Epithelial cell of esophagus (primary cell): ENCODE measurements at places on chromosomes 12 and 14.

DNA sequence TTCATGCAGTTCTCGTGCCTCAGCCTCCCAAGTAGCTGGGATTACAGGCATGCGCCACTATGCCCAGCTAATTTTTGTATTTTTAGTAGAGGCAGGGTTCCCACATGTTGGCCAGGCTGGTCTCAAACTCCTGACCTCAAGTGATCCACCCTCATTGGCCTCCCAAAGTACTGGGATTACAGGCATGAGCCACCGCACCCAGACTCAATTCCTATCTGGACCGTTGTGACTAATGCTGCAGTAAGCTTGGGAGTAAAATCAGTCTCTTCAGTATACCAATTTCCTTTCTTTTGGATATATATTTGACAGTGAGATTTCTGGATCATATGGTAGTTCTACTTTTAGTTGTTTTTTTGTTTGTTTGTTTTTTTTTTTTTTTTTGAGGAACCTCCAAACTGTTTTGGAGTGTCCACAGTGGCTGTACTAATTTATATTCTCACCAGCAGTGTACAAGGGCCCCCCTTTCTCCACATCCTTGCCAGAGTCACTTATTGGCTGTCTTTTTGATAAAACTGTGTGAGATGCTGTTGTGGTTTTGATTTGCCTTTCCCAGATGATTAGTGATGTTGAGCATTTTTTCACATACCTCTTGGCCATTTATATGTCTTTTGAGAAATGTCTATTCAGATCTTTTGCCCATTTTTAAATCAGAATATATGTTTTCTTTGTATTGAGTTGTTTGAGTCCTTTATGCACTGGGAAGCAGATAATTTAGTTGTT is 37.3 kb upstream of the EVL start:
- DNase-seq: no peak

GRCh38 chr12:16581416-16581815 is 24.5 kb downstream of the LMO3 start:
- no peak for DNase-seq

DNA sequence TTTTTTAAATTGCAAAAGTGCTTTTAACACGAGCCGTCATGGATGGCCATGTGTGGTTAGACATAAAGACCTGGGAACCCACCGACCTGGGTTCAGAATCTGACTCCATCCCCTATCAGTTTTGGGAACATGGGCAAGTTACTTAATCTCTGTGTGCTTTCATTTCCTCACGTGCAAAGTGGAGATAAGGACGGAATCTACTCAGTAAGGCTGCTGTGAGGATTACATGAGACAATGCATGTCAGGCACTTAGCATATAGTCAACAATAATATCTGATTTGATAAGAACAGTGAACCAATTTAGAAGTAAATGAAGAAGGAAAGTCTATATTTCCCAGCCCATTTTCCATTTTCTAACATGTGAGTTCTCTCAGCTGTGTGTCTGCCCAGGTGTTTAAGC is 235.4 kb downstream of the SUDS3 start:
- DNase-seq: no peak

DNA sequence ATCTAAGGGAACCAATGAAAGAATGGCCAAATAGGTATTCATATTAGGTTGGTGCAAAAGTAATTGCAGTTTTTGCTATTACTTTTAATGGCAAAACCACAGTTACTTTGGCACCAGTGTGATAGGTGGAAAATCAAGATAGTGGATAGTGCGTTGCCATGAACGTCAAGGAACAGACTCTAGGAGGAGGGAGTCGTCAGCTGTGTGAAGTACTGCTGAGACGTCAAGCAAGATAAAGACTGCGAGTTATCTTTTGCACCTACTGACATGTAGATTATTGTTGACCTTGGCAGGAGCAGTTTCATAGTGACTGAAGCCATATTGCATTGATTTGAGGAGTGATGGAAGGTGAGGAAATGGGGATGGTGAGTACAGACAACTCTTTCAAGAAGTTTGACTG is 8.3 kb downstream of the YLPM1 start:
- DNase-seq: no peak

- peak; percentile 8 for DNase-seq
Observed at GRCh38 chr12:94289461-94290312, 141.3 kb downstream of the PLXNC1 start.

- no peak for DNase-seq
Observed at GRCh38 chr14:87712396-87713090, 280.4 kb downstream of the GALC start.

- no peak for DNase-seq
Observed at GRCh38 chr14:33307691-33308251, 369.1 kb downstream of the NPAS3 start.

DNA sequence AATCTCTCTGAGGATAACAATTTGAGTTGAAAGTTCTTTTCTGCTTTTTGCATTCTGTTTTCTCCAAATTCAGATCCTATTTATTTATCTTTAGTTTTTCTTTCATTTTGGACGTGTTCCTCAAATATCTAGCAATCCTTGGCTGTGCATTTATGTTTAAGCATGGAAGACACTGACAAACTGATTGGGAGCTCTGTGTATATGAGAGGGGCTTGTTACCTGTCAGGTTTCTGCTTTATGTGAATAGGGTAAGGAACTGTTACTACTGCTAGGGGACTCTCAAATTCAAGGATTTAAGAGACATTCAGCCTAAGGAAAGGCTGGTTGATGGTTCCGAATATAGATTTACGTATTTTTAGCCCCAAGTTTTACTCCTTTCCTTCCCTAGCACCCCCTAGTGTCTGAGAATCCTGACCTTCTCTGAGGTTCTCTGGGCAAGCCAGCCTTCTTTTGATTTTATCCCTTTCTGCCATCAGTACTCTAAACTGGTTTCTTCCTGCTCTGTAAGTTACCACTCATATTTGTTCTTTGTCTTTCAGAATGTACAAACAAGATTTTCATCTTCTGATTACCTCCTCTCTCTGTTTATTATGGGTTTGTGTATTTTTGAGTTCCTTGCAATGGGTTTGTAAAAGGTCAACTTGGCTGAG is 30.5 kb downstream of the YLPM1 start:
- DNase-seq: peak; percentile 4

DNA sequence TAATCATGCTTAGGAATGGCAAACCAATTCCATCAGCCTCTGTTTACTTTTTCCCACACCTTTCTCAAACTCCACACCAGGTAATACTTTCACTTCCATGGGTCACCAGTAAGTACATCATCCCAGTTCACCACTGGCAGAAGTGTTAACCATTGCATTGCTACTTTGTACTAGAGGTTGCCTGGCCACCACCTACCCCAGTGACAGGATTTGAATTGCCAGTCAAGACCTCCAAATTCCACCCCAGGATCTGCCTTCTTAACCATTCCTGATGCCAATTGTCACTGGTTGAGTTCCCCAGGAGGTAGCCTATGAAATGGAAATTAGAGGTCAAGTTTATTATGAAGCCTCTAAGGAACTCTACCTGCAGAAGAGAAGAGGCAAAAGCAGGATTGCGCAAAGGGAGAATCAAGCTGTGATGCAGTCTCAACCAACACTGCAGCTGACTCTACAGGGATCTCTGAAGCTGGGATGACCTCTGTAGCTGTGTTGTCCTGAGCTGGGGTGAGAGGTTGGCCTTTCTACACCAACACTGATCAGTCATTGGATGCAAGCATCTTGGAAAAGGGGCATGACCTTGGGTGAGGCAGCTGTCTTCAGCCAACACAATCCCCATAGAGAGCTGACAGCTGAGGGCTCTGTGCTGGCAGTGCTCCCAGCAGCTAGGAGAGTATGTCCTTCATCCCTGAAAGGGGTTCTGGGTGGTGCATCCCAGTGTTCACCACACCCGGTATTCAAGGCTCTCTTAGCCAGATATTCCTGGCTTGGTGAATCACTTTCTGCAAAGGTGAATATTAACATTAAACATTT is 37.0 kb upstream of the HMGA2 start:
- no peak for DNase-seq

DNA sequence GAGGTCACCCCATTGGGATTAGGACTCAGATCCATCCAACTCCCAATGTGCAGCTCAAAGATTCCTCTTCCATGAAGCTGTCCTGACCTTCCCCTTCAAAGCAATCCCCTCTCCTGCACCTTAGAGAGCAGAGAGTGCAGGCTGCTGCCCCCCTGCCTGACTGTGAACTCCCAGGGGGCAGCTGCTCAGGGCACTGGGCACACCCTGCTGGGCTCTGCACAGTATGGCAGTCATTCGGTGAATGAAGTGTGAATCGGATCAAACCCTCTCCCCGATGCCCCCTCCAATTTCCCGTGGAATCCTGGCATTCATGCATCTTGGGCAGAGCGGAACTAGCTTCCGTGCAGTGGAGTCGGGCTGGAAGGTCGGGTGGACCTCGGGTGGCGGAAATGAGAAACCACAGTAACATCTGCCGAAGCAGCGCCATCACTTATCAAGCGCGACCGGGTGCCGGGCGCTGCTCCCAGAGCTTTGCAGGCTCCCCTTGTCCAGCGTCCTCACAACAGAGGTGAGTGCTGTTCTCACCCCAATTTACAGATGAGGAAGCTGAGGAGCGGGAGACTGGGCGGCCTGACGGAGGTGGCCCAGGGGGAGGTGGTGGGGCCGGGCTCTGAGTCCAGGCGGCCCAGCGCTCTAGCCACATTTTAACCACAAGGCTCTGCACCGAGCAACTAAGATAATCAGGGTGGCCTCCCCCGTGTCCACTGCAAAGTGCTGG is 14.7 kb downstream of the GALNT9 start:
- DNase-seq: no peak

DNA sequence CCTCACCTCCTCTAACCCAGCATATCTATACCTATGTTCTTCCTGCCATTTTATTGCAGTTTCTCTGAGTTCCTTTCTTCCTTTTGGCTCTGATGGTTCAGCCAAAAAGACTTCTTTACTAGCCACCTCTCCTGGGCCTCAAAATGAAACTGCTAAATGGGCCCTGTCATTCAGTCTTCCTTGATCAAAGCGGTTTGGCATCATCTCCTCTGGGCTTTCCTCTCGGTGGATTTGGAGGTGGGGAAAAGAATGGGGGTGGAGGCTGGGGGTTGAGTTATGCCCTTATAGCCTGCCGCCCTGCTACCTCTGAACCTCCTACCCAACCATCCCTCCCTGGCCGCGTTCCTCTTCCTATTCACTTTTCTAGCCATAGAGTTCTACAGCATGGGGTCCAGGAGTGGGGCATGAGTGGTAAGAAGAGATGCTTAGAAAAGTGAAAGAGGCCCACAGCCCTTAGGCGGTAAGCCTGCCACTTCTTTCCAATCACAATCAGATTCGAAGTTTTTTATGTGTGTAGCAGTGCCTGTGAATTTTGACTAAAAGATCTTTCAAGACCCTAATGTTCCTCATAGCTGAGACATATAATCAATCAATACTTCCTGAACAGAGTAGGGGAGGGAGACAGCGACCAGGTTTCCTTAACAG is 2.5 kb downstream of the AJUBA start:
- peak; percentile 79 for DNase-seq

DNA sequence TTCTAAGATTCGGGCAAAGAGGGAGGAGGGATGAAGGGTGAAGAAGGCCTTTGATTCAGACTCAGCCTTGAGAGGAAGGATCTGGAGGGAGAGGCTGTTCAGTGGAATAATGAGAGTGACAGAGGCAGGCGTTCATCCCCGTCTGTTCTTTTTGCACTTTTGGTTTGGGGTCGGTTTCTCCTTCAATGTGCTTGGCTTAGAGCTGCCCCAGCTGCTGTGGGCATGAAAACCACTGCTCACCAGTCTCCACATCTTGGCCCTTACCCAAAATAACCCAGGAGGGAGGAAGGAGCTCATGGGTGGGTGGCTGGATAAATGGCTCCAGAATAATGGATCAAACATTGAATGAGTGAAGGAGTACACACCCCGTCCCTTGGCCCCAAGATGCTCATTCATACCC is 261.7 kb upstream of the FKBP4 start:
- no peak for DNase-seq
